ENCODE measurements at places on chromosomes 5 and 9.

GRCh38 chr9:107198718-107199117 lies 84.4 kb upstream of the RAD23B start:
- DNase-seq: no peak

- DNase-seq: no peak
Measured at GRCh38 chr9:26949637-26950069, 2.6 kb upstream of the PLAA start.

- DNase-seq: no peak
Measured at GRCh38 chr5:97124335-97124734, 18.1 kb downstream of the LIX1 start.

DNA sequence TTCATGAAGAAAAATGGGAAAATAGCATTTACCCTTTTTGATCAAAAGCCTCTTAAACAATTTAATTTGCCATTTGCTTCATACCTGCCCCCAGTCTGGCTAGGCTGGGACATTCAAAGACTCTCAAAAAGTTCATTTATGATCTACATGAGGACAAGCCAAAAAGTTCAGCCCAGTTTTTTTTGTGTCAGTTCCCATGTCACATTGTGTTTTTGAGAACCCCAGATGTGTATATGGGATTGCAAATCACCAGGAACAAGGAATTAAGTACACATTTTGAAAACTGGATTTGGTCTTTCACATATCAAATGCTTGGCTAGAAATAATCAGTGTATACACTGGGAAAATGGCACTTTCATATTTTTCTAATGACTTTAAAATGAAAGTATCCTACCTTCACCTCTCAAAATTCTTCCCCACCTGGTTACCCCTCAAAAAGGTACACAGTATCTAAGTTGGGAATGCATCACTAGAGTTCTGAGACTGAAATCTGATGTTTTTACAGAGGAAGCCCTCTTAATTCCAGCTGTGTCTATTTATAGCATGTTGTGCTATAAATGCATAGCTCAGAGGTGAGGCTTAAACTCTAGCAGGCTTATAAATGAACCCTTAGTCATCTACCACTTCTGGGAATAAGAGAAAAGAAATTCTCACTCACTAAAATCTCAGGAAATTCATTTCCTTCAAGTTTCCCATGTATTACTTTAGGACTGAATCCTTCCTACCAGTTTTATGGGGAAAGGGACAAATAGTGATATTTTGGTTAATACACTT lies 9.3 kb downstream of the STOM start:
- no peak for DNase-seq

DNA sequence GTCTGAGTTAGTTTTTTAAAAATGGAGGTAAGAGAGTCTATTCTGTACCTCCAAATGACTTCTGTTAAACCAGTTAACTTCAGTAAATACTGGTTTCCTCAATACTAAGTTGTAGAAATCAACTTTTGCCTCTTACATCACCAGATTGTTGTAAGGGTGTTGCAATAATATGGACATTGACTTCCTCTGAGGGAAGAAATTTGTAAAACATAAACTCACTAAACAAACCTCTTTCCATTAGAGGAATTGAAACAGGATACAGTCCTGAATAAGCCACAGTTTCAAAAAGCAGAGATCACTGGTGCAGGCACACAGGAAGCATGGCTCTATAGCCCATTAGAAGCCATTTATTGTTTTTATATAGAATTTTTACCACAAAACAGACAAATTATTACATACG lies 32.7 kb upstream of the SLCO6A1 start:
- DNase-seq: no peak

DNA sequence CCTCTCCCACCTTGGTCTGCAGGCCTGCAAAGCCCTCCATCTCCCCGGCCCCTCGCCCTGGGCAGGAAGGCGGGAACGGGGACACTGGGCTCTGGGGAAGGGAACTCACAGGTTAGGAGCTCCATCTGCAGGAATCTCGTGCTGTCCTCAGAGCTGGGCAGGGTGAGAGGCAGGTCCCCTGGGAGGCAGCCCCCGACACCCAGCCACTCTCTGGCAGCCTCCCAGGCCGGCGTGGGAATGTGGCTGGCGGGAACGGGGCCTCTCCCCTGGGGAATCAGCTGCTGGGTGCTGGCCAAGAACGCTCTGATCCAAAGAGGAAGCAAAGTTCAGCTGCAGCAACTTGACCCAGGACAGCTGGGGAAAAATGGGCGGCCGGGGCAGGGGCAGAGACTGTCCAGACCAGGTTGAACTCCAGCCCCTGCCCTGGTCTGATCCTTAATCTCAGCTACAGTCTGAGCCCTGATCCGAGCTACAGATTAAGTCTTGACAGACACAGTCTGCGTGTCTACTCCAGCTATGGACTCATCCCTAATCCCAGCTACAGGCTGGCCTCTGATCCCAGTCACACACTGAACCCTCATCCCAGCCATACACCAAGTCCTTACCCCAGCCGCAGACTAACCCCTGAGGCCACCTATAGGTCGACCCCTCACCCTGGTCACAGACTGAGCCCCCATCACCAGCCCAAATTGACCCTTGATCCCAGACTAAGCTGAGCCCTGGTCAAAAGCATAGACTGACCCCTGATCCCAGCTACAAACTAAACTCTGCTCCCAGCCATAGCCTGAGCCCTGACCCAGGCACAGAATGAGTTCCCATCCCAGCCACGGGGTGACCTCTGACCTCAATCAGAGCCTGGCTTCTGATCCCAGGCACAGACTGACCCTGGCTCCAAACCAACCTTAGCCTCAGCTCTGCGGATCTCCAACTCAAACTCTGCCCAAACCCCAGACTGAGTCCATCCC lies 37.3 kb upstream of the EGFL7 start:
- peak; percentile 83 for DNase-seq

DNA sequence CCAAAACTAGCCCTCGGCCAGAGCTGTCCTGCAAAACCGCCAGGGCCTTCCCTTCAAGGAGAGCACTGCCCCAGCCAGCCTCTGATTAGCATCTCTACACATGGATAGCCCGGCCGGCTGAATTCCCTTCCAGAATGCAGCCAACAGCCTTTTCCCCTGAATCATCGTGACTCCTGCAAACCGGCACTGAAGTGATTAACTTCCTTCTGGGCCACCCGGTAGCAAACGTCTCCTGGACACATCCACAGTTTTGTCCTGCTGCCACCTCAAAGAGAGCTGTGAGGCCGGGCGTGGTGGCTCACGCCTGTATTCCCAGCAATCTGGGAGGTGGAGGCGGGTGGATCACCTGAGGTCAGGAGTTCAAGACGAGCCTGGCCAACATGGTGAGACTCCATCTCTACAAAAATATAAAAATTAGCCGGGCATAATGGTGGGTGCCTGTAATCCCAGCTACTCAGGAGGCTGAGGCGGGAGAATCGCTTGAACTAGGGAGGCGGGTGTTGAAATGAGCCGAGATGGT lies 21.1 kb upstream of the EEIG1 start:
- DNase-seq: no peak

GRCh38 chr5:29240379-29240778 lies 1953.1 kb upstream of the CDH6 start:
- DNase-seq: no peak

DNA sequence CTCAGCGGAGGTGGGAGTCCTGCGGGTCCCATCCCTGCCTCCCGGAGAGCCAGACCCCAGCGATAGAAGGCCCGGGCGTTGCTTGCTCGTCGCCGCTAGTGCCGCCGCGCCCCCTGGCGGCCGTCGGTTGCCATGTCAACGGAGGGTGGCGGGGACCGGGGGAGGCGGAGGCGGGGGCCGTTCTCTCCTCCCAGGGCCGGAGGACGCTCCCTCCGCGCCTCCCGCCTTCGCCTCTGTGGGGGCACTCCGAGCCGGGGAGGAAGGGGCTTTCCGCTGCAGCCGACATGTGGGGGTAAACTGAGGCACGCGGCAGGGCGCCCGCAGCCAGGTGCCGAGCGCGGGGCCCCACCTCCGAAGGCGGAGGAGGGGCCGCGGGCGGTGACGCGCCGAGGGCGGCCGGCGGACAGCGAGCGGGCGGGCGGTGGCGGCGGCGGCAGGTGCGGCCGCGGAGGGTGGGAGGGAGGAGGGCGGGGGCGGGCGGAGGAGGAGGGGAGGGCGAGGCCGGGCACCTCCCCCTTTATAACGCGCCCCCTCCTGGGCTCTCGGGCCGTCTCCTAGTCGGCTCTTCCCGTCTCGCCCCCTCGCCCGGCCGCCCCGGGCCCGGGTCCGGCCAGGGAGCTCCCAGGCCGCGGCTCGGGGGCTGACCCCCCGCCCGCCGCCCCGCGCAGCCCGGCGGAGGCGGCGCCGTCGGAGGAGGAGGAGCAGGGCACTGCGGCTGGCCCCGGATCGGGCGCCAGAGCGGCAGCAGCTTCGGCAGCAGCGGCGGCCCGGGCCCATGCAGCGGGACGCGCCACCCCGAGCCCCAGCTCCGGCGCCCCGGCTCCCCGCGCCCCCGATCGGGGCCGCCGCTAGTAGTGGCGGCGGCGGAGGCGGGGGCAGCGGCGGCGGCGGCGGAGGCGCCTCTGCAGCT lies 556 bp upstream of the CDK9 start:
- DNase-seq: peak; percentile 98

GRCh38 chr5:96229188-96229587 lies 203.9 kb downstream of the PCSK1 start:
- DNase-seq: no peak

DNA sequence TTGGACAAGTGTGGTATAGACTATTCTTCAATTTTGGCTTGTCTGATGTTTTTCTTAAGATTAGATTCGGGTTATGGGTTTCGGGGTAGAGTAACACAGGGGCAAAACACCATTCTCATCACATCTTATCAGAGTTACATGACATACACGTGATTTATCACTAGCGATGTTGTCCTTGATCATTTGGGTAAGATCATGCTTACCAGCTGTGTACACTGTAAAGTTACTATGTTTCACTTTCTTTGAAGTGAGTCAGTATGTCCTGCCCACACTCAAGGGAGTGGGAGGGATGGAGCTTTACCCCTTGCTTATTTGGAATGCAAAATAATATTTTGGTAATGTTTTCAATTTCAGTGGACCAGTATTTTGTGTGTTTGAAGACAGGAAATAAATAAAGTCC lies 101.8 kb upstream of the TAF11L2 start:
- DNase-seq: no peak

DNA sequence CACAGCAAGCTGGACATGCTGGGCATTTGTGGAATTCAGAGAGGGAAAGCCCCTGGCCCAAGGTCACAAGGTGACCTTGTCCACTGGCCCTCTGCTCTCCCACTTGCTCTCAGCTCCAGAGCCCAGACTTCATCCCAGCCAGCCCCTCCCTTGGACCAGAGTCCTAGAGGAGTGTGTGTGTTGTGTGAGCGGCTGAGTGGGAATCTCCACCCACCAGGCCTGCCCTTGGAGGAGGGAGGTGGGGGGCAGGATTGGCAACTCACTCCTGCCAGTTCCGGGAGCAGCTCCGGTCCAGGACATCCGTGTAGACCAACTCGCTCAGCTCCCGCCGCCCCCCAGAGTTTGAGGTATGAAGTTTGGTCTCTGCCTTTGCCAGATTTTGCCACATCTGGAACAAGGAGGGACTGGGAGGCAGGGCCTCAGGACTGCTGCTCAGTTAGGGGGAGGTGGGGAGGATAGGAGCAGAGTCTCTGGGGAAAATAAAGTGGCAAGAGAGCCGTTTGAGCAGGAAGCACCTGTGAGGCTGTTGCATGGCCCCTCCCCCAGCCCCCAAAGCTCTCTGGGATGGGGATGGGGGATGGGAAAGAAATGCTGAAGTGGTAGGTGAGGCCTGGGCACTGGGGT lies 1.4 kb downstream of the MZB1 start:
- peak; percentile 18 for DNase-seq

DNA sequence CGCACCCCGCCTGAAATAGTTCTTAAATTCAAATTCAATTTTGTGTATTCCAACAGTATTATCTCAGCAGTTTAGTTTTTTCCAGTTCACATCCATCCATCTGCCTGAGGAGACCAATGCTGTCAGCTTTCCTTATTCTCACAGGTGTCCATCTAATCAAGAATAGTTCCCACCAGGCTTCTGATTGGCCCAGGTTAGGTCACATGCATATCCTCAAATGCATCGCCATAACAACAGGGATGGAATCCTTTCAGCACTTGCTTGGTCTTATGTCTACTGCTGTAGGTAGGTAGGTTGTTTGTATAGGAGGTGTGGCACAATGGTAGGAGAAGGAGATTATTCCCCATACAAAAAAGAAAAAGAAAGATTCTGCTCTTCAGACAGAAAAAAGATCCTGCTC lies 91.2 kb downstream of the UBE2R2 start:
- DNase-seq: no peak

GRCh38 chr5:37886242-37886905 lies 46.5 kb upstream of the GDNF start:
- DNase-seq: no peak

DNA sequence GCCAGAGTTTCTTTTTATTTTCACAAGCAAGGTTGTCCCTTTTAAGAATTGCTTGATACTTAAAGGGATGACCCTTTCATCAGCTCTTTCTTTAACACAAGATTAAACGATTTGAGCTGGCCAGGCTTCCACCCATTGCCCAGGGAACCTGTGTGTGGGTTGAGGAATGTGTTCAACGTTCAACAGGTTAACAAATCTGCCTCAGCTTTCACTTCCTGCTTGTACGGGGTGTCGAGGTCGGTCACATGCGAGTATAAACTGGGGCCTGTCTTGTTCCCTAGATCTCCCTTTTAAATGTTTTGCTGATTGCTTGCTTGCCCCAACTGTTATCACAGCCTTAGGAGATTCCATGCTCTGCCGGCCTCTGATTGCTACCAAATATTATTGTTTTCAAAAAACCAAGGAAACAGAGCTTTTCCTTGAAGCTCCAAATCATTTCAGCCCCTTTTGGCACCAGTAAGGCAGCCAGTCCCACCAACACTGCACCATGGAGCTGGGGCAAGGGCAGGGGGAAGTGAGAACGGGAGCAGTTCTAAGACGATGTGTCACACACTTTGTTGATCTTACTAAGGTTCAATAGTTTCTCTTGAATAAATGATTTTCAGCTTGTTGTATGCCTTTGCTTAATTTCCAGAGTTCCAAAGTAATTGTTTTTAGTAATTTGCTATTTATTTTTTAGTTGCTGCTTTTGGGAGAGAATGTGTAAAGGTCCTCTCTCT lies 10.7 kb upstream of the CLK4 start:
- DNase-seq: no peak

DNA sequence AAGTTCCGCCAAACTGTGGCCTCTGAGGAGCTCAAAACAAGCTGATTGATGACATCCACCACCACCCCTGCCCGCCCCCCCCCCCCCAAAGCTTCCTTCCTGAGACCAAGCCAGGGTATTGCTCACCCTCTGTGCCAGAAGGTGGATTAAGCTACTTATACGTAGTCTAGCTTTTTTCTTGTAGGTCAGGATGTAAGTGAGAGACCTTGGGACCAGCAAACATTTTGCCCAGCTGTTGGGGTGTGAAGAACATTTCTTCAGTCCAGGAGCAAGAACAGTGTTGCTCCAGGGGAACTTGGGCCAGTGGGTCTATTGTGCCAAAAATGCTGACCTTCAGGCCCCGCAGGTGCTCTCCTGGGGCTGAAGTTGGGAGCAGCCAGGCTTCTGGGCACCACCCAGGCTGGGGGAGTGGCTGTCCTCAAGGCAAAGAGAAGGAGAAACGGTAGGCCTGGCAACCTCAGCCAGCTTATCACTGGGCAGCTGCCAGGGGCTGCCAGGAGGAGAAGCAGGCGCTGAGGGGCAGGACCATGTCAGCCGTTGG lies 18.0 kb downstream of the NEURL1B start:
- no peak for DNase-seq
